ENCODE measurements at places on chromosomes 5 and 9. TPM values are rescaled to one million over a fixed set of nuclear protein-coding genes. Genes with fewer than 3 reads are reported as not detected.
A peak's percentile ranks its signal among the peaks of the same experiment; 100 is the strongest.

MYOT gene
- total RNA-seq, result not detected

PALM2AKAP2 gene
- not detected for total RNA-seq

SPAG8 gene
- total RNA-seq, result 1.4 TPM

KCNV2 gene
- total RNA-seq, result not detected

SCGB3A2 gene
- total RNA-seq, result not detected

NXNL2 gene
- total RNA-seq, result not detected

PCA3 gene
- total RNA-seq, result not detected

TAS2R1 gene
- total RNA-seq, result not detected

CFAP157 gene
- total RNA-seq, result not detected

MARVELD2 gene
- total RNA-seq, result 0.40 TPM

FOXD4L3 gene
- not detected for total RNA-seq

PTGES gene
- total RNA-seq, result not detected

SPINK5 gene
- not detected for total RNA-seq

SPINK7 gene
- total RNA-seq, result not detected

- DNase-seq, result no peak
These were observed 81.4 kb upstream of the ZNF618 start for GRCh38 chr9:113794721-113795120.

DNA sequence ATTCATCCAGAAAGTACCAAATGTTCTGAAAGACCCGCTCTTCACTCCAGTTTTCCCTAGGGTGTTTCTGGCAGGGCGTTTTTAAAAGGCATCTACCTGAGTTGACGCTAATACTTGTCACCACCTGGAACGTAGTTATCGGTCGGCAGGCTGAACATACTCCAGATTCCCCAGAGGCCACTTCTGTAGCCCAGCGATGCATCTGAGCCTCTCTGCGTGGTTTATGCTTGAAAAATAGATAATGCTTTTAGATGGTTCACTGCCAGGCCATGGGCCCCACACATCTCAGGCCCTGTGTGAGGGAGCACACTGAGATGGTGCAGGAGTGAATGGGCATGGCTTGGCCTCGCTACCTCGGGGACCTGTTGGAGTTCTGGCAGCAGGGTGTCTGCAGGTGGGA lies 33.0 kb upstream of the NCS1 start:
- no peak for DNase-seq

DNA sequence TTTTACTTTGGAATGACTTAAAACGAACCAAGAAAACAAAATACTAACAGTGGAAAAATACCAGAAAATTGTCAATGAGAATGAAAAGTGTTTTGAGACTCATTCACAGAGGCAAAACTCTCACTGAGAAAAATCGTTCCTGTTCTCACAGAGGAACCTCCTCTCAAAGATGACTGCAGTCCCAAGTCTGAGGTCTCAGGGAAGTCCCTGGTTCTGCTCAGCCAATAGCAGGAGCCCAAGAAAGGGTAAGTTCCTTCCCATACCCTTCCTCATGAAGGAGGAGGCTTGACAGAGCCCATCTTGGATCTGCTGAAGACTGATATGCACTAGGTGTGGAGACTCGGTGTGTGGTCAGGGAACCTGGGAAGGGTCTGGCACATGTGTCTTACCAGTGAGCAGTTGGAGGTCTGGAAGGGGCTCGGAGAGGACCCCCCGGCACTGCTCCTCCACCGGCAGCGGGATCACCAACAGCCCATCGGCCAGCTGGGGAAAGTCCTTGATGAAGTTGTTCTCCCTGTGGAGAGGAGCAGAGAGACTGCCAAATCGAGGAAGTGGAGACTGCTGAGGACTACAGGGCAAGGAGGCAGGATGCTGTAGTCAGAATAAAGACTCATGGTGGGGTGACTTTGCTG lies 46.0 kb downstream of the TRIM32 start:
- no peak for DNase-seq

DNA sequence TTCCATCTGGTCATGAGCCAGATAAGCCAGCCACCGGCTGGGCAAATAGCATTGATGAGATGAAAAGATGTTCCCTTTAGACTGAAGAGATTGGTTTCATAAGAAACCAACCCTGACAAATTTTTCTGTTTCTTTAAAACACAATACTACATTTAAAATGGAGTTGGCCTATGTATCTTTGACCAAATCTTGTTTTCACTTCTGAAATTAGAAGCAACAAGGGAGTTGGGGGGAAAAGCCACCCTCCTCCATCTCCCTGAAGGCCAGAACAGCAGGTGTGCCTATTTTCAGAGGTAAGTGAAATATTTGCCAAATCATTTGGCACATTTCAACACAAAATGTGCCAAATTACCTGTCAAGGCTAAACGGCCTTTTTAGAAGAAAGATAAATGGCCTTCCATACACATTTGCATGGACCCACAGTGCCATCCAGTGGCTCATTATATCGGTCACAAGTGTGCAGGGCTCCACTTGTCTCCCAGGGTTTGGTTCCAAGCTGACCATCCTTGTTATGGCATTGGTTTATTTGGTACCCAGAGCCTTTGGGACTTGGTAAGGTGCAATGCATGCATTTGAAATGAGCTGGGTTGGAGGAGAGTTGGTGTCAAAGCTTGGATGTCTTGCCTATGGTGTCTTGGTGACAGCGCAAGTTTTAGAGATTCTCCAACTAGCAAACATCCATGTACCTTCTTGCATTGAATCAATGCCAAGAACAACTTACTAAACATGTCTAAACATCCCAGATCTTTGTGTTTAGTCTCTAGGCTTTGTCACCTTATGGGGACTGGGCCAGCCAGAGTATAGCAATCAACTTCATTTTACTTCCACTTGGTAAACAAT lies 372.0 kb upstream of the KIF2A start:
- peak; percentile 21 for DNase-seq

DNA sequence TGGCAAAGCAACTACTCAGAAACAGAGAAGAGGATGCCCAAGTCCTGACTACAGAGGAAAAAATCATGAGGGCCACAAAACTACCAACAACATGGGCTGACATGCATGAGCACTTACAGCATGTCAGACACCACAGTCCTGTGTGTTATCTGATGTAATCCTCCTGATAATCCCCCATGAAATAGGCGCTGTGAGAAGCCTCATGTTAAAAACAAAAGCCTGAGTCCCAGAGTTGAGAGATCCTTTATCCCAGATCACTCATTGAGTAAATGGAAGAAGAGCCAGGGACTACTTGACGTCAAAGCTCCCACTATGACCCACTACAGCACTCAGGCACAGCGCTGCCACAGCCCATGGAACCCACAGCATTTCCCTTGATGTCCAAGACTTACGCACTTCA lies 7.2 kb upstream of the SPOCK1 start:
- DNase-seq, result no peak

- no peak for DNase-seq
These were observed 13.1 kb upstream of the LPAR1 start for GRCh38 chr9:111051400-111051799.

DNA sequence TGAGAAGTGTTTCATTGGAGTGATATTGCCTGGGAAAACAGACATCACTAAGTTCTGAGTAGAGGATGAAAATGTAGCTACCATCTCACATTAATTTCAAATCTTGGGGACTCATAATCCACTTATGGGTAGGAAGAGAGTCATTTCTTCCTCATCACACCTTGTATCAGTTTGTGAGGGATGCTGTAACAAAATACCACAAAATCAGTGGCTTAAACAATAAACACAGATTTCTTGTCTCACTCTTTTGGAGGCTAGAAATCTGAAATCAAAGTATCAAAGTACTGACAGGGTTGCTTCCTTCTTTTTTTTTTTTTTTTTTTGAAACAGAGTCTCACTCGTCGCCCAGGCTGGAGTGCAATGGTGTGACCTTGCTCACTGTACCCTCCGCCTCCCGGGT lies 3.4 kb downstream of the CARD6 start:
- no peak for DNase-seq

- DNase-seq, result no peak
These were observed 156.6 kb downstream of the MPDZ start for GRCh38 chr9:13122756-13123369.

DNA sequence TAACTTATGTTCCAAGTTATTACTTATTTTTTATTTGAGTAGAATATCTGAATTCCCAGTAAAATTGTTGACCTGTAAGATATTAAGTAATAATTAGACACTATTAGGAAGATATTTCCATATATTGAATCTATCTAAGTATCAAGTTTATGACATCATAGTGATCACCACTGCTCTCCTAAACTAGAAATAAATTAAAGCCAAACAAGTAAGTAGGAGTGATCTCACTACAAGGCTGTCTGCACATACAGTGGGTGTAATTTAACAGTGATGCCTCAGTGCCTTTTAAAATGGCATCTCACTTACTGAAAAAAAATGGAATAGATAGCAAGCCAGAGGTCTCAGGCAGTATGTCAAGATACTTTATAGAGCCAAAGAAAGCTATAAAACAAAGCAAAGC lies 789.6 kb downstream of the KCTD16 start:
- DNase-seq, result no peak

DNA sequence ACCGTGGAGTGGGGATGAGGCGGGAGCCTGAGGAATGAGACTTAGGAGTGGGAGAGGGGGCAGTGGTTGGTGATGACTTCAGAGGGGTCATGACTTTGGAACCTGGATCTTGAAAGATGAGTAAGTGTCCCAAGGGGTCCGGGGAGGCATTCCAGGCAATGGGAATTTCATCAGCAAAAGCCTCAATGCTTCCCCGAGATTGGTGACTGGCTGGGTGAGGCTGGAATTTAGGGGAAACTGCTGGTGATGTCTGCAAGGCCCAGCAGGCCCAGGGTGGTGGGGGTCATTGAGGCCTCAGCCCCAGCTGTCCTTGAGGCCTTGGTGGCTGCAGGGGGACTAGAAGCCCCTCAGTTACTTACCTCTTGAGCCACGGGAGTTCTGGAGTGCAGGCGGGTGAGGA lies 7.5 kb downstream of the NDST1 start:
- DNase-seq, result no peak

DNA sequence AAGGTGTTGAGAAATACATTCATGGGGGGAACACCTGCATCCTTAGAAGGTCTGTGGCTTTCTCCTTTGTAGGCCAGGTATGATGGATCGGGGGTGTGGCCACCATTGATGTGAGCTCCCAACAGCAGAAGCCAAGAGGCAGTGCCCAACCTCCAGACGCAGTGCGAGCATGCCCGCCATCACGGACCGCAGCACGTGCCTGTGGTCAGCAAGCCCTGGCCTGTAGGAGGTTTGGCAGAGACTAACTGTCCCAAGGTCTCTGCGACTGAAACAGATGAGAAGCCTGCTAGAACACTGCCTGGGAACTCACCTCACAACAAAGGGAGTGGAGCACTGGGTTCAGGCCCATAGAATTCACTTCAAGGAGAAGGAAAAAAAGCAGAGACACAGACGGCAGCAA lies 31.9 kb upstream of the ZNF354A start:
- no peak for DNase-seq

- no peak for DNase-seq
These were observed 178.6 kb downstream of the FGF18 start for GRCh38 chr5:171597946-171598640.

- no peak for DNase-seq
These were observed 144.9 kb downstream of the FAM114A2 start for GRCh38 chr5:153893817-153894216.

DNA sequence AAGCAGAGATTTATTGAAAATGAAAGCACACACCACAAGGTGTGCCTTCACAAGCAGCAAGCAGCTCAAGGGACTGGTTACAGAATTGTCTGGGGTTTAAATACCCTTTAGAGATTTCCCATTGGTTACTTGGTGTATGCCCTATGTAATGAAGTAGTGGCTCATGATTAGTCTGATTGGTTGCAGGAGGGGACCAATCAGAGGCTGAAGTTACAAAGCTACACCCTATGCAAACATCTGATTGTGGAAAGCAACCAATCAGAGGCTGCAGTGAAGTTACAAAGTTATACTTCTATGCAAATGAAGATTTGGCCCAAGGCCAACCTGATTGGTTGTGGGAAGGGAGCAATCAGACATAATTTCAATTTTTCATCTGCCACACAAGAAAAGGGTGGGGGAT lies 119.9 kb downstream of the C9orf152 start:
- no peak for DNase-seq

GRCh38 chr9:112654282-112654681 lies 63.6 kb downstream of the INIP start:
- no peak for DNase-seq

- DNase-seq, result no peak
These were observed 216.6 kb upstream of the EFNA5 start for GRCh38 chr5:107887166-107887943.

DNA sequence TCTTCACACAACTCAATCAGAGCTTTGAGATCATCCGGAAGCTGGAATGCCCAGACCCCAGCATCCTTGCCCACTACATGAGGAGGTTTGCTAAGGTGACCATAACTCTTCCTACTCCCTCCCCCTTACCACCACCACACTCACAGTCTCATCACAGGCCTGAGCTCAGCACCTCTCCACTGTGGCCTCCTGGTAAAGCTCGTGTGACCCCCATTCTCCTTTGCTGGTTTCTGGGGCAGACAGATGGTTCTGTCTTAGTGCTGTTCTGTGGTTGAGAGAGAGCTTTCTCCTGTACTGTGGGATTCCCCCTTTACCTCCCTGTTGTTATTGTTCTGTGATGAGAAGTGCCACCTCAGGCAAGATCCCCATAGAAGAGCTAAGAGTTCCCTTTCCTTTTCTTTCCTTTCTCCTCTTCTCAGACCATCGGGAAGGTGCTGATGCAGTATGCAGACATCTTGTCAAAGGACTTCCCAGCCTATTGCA lies 92.7 kb upstream of the RUSC2 start:
- no peak for DNase-seq

DNA sequence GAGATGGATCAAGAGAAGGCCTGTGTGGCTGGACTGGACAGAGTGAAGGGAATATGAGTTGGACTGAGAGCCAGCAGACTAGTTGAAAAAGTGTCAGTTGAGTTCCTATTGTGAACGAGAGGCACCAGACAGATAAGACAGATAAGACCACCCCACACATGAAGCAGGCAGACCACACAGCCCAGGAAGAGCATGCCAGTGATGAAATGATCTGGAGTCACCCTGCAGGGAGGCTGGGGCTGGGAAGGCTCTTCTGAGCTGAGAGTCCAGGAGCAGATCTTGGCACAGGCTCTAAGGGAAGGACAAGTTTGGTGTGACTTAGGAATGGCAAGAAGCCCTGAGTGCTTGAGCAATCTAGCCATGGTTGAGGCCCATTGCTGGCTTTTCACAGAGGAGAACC lies 10.6 kb upstream of the SLC25A48 start:
- DNase-seq, result no peak

- no peak for DNase-seq
These were observed 130.1 kb upstream of the EPB41L4A start for GRCh38 chr5:112549127-112549526.

- DNase-seq, result peak; percentile 42
These were observed 529 bp downstream of the CSNK1A1 start for GRCh38 chr5:149550594-149551226.

GRCh38 chr5:31781772-31782171 lies 142.8 kb downstream of the PDZD2 start:
- peak; percentile 8 for DNase-seq

GRCh38 chr5:139835656-139836055 lies 40.0 kb downstream of the PSD2 start:
- DNase-seq, result no peak
